Stimulated activated effector memory CD8-positive, alpha-beta T cell treated with anti-CD3 and anti-CD28 coated beads, Interleukin-12 subunit alpha, Interleukin-12 subunit beta, amount 100 ng/mL, for 72 hours (primary cell): ENCODE measurements at places on chromosomes 1 and 21.

DNA sequence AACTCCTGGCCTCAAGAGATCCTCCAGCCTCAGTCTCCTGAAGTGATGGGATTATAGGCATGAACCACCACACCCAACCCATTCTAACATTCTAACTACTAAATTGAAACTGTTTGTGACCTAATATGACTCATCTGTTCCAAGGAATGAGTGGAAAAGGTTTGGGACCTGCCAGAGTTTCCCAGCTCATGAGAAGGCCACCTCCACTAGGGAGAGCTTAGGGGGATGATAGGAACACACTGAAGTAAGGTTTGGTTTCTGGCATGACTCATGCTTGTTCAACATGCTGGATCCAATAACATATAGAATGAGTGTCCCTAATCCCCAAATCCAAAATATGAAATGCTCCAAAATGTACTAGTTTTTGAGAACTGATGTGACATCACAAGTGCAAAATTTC is 18.9 kb upstream of the SCAF4 start:
- no peak for DNase-seq

- DNase-seq, result no peak
These were observed 90.1 kb downstream of the TMEM53 start for GRCh38 chr1:44584167-44584566.

DNA sequence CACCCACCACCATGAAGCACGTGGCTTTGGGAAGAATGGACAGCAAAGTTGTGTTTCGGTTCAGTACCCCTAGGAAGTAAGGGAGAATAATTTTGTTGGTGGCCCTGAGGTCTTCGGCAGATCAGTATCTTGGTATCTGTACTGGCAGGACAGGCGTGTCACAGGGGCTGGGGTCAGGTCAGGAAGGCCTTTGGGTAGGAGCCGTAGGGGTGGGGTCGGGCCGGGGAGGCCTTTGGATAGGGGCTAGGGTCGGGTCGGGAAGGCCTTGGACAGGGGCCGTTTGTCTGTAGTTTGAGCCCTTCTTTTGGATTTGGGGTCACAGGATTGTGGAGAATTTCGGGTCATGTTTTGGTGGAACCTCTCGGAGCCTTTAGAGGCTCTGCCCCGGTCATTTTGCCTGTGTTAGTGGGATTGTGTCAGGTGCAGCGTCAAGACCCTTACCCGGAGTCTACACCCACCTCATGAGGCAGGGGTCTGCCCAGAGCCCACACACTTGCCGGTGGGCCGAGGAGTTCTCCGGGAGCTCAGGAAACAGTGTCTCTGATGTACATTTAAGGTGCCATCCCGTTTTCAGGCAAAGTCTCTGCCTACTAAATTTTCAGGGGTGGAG is 75.3 kb upstream of the COL6A1 start:
- no peak for DNase-seq

GRCh38 chr1:159142726-159143510 is 28.5 kb upstream of the CADM3 start:
- no peak for DNase-seq

GRCh38 chr1:156493742-156494141 is 6.8 kb downstream of the MEF2D start:
- no peak for DNase-seq

DNA sequence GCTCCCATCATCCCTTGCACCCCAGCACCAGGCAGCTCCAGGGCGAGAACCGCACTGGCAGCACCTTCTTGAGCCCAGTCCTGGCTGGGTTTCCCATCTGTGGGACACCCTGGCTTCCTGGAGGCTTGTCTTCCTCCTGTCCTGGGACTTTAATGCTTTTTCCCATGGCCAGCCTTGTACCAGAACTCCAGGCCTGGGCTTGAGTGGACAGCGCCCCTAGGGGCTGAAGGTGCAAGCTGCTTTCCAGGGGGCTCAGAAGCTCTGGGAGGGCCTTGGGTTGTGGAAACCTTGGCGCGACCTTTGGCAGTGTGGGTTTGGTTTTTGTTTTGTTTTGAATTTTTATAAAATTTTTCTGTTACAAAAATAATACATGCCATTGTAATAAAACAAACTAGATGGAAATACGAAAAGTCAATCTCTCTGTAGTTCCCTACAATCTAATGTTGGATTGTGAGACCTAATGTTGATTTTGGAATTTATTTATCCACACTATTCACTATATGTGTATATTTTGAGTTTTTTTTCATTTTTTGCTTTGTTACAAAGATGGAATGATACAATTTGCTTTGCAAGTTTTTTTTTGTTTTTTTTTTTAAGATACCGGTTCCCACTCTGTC is 33.8 kb upstream of the RPL11 start:
- peak; percentile 40 for DNase-seq

DNA sequence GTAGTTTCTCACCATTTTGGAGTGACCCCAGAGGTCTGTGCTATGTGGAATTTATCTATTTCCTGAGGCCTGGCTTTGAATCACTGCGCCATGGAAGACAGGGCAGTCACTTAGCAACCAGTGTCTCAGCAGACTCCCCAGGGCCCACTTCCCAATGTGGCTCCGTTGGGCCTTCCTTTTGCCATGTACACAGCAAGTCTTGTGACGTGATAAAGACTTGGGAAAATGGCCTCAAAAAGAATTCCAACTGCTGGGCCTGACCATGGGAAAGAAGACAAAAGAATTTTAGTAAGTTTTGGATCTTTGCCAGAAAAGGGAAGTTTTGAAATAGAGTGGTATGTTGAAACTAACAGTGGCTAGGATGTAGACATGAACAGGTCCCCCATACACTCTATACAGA is 36.2 kb downstream of the TLR5 start:
- DNase-seq, result no peak

DNA sequence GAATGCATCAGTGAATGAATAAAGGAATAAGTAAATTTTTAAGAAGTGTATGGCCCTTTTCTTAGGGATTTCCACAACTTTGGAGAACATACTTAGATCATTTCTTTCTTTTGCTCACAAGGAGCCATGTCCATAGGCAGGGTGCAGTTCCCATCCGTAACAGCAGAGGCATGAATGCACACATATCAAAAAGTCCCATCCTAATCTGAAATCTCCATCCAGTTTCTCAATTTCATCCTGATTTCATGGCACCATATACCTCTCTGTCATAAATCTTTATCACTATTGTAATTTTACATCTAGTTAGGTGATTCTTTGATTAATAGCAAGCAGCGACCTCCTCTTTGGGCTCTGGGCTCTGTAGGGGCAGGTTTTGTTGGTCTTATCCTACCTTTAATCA is 359.2 kb downstream of the RRAGC start:
- DNase-seq, result no peak

GRCh38 chr21:40345711-40346321 is 478.6 kb downstream of the PCP4 start:
- no peak for DNase-seq

- DNase-seq, result no peak
These were observed 30.4 kb downstream of the MORC3 start for GRCh38 chr21:36350282-36350910.

GRCh38 chr1:202010180-202011015 is at the start of gene ELF3:
Gene ELF3 (plus strand): TSS chr1:202010587. CDS start chr1:202011137, 550 bp downstream.
- DNase-seq, result no peak
